ENCODE measurements at places on chromosomes 2 and 18.

DNA sequence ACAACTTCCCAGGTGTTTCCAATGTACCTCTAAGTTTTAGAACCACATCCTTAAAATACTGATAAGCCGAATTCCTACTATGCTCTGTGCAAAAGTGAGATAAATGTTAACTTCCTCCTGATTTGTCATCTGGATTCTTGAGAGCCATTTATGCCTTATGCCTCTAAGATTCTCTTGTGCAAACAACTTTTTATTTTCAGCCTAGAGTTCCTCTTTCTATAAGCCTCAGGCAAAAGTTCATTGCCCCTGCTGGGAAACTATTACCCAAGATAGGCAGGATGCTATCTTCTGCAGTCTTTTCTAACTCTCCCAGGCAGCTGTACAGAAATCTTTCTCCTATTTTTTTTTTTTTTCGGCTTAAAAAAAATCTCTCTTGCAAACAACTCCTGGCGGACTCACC lies 216.1 kb downstream of the KCNJ3 start:
- DNase-seq, result no peak

DNA sequence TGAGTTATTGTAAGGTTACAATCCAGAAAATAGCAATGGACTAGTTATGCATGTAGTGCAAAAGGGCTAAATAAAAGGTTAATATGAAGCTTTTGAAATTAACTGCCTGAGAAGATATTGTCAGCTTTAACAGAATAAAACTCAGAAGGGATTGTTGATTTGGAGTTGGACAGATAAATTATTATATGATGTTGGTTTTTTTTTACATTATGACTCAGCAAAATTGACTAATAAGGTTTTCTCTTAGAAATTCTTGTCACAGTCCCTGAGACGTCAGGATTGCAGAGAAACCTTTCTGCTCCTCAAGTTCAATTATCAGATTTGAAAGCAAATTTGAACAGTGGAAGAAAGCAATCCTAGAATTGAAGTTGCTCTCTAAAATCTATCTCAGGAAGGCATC lies 946.9 kb downstream of the CBLN2 start:
- DNase-seq, result no peak

GRCh38 chr2:156322051-156322685 lies 10.4 kb downstream of the NR4A2 start:
- DNase-seq, result no peak

DNA sequence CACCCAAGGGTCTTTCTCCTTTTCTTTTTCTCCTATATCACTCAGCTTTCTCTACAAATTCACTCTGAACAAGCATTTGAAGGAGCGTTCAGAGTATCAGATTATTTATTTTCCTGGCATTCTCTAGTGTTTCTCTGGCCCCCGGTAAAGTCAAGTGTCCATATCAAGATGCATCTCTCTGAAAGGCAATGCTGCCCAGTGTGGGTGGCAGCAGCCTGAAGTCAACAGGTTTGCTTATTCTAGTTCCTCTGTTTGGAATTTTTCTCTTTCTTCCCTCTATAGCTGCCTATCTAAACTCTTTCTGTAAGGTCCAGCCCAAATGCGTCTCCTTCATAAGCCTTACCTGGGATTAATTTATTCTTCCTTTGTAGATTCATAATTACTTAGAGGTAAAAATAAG lies 526.2 kb upstream of the TNP1 start:
- DNase-seq, result no peak

- no peak for DNase-seq
Measured at GRCh38 chr2:169673921-169674320, 20.3 kb downstream of the CFAP210 start.
